Stimulated activated CD8-positive, alpha-beta memory T cell treated with anti-CD3 and anti-CD28 coated beads, Interleukin-4, amount 100 ng/mL, for 1 hour (primary cell): ENCODE measurements at places on chromosomes 16 and 17.

DNA sequence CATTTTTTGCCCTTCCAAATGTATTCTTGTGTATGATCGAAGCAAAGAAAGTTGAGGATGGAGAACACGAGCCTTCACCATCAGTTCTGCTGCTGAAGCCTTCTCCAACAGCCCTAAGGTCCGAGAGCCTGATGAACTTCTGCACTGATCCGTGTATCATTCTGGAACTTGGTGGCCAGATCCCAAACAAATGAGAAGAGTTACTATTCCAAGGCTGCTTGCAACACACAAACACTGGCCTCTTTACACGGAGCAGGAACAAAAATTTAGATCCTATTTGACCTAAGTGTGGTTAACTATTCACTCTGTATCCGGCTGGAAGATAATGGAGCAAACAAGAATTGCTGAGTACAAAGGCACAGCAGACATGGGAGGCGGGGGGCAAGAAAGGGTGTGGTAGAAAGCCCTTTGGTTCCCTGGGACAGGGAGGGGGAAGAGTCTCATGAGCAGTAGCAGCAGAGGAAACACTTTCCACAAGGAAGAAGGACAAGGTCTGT, 282.9 kb downstream of the SOX9 start:
- no peak for DNase-seq

- no peak for DNase-seq
Measured at GRCh38 chr17:74351552-74352210, 10.0 kb downstream of the BTBD17 start.

- DNase-seq = no peak
Measured at GRCh38 chr16:1978476-1979120, 2.7 kb downstream of the NOXO1 start.

DNA sequence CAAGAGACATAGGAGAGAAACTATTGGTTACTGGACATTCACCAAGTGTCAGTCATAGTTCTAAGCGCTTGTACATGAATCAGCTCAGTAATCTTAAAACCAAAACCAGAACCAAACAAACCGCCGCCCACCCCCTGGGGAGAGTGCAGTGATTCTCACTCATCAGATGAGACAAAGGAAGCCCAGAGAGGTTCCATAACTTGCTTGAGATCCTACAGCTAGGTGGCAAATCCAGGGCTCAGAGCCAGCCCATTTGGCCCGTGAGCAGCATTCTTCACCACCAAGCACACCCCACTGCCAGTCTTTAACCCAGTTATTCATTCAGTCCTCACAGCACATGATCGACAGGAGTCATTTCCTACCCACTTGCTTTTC, 37.2 kb upstream of the RGS9 start:
- DNase-seq = no peak

DNA sequence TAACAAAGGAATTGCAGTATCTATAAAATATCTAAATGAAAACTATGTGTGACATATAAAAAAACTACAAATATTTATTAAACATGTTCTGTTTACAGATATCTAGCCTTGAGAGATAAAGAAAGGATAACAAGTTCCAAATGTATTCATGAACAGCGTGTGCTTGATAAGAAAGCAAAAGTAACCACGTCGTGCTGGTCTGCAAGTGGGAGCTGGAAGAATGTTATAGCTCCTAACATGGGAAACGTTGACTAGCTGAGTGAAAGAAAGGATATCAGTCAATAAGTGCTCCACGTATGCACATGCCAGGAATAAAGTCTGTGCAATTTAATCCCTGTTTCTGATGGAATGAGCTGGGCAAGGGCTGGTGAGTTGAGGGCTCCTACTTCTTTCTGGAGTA, 71.2 kb upstream of the CDYL2 start:
- no peak for DNase-seq

DNA sequence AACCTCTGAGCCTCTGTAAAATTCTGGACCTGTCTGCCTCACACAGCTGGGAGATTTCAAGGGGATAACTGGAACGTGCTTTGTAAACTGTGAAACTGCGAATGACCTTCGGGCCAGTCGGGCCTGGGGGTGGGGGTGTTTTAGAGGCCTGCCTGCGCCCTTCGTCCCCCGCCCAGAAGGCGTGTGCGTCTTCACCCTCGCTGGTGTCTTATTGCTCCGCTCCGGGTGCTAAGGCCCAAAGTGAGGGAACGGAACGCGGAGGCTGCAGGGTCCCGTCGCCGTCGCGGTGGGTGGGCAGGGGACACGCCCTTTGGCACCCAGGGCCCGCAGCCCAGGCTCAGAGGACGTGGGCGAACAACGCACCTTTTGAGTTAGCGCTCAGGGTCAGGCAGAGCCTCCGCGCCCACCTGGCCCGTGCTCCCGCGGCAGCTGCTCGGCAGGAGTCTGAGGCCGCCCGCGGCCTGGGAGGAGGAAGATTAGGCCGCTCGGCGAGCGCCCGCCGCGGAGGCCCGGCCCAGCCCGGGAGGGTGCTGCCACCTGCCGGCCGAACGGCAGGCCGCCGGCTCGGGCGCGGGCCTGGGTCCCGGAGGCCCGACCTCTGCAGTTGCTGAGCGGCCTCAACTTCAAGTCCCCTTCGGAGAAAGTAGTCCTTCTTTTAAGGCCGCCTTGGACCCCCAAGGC, 29.7 kb downstream of the DCAKD start:
- DNase-seq = peak; percentile 31

- no peak for DNase-seq
Measured at GRCh38 chr16:67481561-67482232, 740 bp upstream of the ATP6V0D1 start.

DNA sequence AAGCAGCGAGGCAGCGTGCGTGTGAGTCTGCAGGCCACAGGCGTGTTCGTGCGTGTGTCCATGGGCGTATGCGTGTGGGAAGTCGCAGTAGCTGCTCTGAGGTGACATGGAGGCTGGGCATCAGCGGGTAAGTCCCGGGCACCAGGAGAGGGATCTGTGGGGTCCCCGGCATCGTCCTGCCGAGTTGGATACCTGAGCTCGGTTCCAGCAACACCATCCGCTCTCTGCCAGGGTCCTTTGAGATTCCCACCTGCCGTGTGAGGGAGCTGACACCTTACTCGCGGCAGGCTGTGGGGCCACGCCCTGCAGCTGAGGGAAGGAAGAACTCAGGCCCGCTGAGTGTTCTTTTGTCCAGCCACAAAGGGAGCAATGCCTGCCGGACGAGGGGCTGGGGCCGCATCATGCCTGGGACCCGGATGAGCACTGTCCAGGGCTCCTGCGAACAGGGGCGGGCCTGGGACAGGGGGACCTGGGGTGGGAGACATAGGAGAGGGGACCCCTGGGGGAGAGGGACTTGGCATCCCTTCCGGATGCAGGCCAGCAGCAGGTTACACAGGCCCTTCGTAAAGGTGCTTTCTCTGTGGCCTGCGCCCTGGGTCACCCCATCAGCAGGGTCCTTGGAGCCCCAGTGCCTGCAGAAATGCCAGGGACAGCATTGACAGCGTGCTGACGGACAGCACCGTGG, 5.0 kb upstream of the SNAI3 start:
- no peak for DNase-seq

DNA sequence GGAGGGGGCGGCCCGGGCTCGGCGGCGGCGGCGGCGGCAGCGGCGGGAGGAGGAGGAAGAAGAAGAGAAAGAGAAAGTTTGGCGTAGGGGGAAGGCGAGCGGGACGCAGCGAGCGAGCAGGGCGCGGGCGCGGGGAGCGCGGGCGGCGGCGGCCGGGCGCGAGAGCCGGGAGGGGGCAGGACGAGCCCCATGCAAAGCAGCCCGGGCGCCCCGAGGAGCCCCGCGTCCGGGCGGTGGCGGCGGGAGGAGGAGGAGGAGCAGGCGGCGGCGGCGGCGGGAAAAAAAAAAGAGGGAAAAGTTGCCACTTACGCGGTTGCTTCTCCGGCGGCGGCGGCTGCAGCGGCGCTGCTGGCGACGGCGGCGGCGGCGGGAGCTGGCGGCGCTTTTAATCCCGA, 10.3 kb upstream of the ZFHX3 start:
- DNase-seq = no peak

GRCh38 chr17:78532311-78532710, 44.9 kb downstream of the DNAH17 start:
- no peak for DNase-seq

GRCh38 chr16:75502916-75503605, 7.8 kb upstream of the CHST6 start:
- DNase-seq = no peak

DNA sequence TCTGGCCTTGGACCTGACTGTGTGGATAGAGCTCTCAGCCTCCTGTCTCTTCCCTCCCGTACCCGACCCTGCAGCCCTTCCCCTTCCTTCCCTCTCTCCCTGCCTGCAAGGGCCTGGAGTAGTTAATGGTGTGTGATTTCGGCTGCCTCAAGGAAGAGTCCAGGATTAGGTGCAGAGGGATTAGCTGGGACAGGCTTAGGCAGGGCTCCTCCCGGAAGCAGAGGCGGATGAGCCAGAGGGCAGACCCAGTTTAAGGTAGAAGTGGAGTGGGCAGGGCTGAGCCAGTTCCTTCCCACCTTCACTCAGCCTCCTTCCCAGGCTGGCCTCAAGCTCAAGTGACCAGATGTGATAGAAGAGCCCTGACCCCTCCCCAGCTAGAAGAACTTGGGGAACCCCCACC, 16.8 kb downstream of the GUCY2D start:
- no peak for DNase-seq

DNA sequence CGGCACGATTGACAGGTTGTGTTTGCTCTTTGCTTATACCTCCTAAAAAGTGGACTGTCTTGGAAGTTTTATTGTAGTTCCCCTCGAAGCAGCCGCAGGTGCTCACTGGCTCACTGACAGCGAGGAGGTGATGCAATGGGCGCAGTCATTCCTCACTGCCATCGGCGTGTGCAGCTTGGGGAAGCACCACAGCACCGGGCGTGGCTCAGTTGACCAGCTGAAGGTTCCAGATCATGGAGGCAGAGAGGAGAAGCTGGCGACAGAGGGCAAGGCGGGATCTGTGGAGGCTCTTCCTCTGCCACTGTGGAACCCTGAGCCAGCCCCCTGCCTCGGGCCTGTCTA, 72.1 kb upstream of the TNRC6C start:
- no peak for DNase-seq

GRCh38 chr16:69522732-69523404, 42.9 kb upstream of the NFAT5 start:
- no peak for DNase-seq

DNA sequence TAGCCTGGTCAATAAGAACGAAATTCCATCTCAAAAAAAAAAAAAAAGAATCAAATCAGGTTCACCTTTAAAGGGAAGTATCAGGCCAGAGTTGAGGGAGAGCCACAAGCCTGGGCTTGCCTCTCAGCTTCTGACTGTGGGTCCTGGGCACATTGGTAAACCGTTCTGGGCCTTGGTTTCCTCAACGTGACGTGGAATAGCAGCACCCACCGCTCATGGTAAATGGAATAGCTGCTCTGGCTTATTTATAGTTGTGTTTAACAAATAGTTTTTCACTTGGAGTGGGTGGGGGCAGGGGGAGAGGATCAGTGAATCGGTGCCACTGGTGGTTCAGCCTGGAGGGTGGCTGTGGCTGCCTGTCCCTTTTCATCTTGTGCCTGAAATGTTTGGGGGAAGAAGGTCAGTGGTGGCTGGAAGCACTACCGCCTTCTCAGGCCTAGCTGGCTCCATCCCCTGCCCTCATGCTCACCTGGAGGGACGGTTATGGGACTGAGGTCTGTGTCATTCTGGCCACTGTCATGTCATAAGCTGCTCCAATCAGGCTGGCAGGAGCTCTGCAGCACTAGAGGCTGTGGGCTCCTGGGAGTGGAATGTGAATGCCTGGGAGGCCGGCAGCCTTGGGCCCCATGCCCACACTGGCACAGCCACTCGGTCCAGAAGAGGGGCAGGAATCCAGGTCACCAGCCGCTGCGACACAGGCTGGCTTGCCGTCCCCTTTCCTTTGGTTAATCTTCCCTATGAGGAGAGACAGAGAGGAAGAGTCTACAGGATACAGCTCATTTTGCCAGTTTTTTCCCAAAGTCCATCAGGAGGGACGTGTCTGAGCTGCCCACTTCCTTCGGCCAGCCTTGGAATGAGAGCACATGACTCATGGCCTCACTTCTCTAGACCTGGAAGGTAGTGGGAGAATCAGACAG, 27.0 kb downstream of the CCR7 start:
- no peak for DNase-seq

- DNase-seq = no peak
Measured at GRCh38 chr17:37483311-37484039, 6.2 kb upstream of the DUSP14 start.

DNA sequence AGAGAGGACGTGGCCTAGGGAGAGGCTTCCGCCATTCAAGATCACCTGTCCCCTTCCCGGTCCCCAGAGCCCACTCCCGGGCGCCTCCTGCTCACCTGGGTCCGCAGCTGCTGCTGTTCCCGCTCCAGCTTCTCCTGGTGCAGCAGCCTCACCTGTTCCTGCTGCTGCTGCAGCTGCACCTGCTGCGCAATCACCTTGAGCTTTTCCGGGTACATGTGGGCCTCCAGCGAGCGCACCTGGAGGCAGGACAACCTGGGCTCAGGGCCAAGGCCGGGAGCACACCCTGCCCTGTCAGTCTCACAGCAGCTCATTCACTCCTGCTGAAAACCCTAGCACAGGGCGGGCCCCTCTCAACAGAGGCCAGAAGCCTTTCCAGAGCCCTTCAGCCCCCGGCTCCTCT, 12.5 kb downstream of the TFAP4 start:
- DNase-seq = no peak

- DNase-seq = no peak
Measured at GRCh38 chr16:17759451-17760390, 289.0 kb upstream of the XYLT1 start.

- DNase-seq = no peak
Measured at GRCh38 chr17:81160747-81161453, 4.4 kb upstream of the PVALEF start.

GRCh38 chr16:68512183-68512582, 26.9 kb upstream of the ZFP90 start:
- no peak for DNase-seq

GRCh38 chr17:49875685-49876084, 27.8 kb upstream of the TAC4 start:
- no peak for DNase-seq

DNA sequence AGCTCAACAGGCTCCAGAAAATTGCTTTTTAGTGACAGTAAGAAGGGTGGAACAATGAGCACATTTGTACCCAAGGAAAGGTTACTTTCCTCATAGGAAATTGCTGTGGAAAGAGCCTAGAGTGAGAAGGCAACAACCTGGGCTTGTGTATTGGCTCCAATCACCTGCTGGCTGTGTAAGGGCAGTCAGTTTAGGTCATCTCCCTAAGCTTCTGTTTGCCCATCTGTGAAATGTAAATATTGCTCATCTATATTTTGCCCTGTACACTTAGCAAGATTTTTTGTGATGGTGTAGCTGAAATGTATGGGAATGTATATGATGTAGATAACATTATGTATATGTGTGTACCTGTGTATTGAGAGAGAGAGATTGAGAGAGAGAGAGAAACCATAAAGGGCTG, 225.2 kb upstream of the MPHOSPH6 start:
- no peak for DNase-seq

DNA sequence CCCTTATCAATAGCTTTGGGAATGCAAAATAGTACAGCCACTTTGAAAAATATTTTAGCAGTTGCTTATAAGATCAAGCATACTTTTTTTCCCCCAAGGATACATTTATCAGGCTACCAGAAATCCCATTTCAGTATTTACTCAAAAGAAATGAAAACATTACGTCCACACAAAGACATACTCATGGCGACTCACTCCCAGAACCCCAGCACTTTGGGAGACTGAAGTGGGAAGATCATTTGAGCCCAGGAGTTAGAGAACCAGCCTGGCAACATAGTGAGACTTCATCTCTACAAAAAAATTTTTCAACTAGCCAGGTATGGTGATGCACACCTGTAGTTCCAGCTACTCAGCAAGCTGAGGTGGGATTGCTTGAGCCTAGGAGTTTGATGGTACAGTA, 5.9 kb downstream of the SKA2 start:
- DNase-seq = no peak
